ENCODE measurements at places on chromosomes 2 and 18.

DNA sequence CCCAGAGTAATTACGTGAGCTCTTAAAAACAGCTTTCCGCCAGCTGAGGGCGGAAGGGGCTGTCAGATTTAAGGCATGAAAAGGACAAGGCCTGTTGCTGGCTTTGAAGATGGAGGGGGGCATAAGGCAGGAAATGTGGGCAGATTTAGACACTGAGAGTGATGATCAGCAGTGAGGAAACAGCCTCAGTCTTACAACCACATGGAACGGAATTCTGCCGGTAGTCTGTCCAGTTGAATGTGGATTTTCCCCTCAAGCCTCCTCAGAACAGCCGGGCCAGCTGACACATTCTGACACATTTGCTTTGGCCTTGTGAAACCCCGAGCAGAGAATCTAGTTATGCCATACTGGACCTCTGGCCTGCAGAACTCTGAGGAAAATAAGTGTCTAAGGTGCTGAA is 16.6 kb downstream of the POLE4 start:
- no peak for DNase-seq

GRCh38 chr2:158124896-158125295 is 23.2 kb downstream of the UPP2 start:
- no peak for DNase-seq

- no peak for DNase-seq
Observed at GRCh38 chr2:210366675-210367080, 51.7 kb upstream of the MYL1 start.

DNA sequence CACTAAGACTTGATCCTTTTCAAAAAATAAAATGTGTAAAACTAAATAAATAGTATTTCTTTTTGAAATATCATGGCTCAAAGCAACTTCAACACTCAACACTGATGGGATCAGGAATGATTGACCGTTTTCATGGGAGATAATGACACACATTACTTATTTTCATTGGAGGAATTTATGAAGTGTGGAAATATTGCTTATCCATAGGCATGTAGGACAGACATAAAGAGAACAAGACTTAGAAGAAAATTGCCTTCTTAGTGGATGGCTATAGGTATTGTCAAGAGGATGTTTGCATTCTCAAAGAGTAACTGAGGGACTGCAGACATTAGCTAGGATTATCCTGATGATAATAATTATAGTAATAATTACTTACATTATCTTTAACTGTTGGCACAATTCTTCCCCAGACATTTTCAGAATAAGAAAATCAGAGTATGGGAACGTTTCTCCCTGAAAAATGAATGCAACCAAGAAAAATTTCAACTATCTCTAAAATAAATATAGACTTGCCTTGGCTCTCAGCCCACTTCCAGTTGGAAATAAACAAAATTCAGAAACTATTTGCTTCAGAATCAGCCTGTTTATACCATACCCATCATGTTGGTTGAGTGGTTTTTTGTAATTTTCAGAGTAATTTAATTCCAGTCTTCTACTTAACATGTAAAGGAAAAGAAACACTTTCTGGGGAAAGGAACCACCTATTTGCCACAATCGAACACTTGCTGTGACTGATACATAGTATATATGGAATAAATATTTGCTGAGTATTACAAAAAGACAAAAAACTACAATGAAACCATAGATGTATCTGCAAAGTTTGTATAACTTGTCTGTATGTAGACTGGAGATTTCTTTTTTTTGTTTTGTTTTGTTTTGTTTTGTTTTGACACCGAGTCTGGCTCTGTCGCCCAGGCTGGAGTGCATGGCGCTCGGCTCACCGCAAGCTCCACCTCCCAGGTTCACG is 165.7 kb downstream of the TMX3 start:
- DNase-seq = no peak

DNA sequence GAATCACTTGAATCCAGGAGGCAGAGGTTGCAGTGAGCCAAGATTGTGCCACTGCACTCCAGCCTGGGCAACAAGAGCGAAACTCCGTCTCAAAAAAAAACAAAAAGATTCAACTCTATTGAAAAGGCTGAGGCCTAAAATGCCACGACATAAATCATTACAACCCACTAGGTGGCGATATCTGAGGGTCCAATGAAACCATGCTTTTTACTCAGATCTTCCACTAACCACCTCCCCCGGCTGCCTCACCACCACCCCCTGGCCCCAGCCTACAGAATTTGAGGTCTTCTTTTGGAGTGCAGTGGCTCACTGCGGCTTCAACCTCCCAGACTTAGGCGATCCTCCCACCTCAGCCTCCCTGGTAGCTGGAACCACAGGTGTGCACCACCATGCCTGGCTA is 57.5 kb downstream of the AP1S3 start:
- peak; percentile 85 for DNase-seq

DNA sequence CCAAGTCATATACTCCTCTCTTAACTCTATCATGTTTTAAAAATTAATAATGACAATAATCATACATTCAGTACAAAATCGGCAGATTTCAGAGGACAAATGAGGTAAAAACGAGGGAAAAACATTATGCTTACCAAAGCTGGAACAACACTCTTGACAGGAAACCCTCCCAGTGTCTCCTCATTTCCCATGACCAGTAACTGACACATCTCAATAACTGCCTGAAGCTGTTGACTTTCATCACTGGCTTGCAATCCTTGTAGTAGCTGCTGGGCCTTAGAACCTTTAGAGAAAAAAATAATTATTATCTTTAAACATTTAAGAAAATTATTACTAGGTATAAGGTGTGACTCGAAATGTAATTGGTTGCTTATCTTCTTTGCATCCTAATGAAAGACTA is 103.6 kb downstream of the TRIP12 start:
- no peak for DNase-seq

- DNase-seq = no peak
Observed at GRCh38 chr2:235087832-235088495, 136.1 kb downstream of the SH3BP4 start.

DNA sequence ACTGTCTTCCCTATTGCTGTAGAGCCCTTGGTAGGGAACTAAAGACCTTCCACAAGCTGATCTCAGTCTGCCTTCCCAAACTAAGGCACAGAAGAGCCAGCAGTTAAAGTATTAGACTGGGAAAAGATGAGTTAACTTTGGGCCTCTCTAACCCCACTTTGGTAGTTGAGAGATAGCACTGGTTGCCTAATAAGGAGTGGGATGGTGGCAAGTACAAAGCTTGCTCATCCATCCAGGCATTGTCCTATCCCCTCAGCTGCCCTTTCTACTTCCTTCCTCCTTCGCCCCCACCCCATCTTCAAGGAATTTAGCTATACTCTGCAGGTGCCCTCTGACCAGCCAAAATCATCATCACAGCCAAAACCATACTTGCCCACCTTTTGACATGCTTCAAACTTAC is 22.2 kb upstream of the AFTPH start:
- DNase-seq = no peak

GRCh38 chr2:496729-497128 is 180.5 kb downstream of the TMEM18 start:
- no peak for DNase-seq

DNA sequence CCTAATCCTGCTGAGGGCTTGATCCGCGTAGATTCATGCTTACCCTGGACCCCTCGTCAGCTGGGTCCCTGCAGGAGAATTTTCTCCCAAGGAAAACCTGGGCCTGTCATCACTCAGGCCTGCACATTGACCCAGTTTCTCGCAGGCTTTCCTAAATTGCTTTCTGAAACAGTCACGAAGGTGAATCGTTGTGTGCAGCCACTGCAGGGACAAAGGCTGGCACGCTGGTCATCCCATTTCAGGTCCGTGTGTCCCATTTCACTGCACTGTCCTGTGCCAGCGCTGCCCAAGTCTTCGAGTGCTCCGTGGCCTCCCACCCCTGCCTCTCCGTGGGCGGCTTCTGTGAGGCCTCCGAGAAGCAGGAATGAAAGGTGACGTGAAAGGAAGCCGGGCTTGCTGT is 62.8 kb upstream of the YWHAQ start:
- no peak for DNase-seq

DNA sequence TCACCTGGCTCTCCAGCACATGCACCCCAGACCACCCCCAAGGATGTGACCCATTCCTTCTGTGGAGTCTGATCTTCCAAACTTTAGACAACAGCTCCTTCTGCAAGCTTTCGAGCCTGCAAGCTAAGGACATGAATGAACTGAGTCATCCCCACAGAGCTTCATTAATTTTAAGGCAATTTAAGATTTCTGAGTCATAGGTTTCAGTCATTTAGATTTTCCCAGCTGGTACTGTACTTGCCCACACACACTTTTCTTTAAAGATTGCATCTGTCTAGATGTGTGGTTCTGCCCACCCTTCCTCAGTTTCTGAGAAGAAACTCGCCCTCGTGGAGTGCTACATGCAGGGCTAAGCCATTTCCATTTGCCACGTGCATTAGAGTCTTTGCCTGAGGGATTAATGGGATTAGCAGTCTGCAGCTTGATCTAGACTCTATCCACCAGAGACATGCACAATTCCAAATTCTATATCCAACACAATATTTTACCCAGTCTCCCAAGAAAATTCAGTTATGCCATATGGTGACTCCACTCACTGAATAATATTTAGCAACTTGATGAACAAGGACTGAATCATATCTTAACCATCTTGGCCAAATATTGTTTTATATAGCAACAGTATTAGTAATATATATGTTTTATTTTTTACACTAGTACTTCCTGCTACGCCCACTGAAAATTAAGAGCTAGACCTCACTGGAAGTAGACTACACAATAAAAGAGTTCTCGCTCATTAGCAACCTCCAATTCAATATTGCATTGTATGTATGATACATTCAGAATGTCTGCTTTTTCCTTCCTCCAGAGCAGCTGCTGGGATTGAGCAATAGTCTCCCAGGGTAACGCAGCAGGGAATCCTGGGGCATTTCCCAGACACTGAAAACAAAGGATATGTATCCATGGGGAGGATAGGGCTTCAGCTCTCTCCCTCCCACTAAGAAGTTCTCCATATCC is 14.3 kb upstream of the TRIB2 start:
- peak; percentile 95 for DNase-seq

DNA sequence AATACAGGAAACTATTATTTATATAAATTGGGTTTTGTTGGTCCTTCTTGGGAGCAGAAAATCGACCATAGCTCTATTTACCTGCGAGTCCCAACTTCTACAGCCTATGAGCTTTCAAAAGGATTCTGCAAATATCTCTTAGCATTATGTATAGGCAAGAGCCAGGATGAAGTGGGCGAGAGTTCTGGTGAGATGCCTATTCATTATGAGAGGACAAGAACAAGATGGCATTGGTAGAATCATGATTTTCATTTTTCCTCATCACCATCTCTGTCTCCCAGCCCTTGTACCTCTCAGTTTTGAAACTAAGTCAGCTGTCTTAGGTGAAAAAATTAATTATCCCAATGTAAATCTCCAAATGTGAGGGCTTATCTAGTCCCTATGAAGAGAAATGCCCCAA is 25.0 kb downstream of the WIPF1 start:
- no peak for DNase-seq

DNA sequence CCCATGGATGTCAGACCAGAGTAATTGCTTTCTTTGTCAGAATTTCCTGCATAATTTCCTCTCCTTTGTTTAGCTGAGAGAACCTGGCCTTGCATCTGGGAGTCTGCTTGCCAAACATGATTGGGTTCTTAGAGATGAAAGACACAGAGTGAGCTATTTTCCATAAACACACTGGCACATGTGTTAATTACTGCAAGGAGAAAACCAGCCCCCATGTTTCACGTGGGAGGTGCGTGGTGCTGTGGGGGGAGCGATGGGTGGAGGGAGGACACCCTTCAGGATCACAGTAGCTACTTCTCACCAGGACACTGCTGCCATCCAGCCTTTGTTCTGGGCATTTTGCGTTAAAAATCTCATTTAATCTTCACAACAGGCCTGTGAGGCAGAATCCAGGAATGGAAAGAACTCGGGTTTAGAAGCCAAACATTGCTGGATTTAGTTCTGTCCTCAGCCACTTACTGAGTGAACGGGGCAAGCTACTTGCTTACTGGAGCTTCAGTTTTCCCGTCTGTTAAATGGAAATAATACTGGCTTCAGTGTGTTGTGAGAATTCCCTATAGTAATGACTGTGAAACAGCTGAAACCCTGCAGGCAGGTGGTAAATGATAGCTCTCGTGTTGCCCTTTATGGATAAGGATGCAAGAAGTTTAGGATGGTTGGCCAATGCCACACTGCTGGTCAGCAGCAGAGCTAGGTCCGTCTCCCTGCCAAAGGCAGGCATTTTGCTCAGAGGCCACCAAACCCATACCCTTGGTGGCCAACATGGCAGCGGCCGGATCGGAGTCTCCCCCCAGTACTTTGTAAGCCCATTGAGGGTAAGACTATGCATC is 100.1 kb upstream of the ASAP2 start:
- DNase-seq = peak; percentile 72

GRCh38 chr18:26656431-26656943 is 108.1 kb upstream of the KCTD1 start:
- no peak for DNase-seq

- peak; percentile 69 for DNase-seq
Observed at GRCh38 chr2:230798769-230799399, 65.9 kb upstream of the ITM2C start.

GRCh38 chr2:218505754-218506371 is 62.3 kb downstream of the USP37 start:
- DNase-seq = peak; percentile 83

GRCh38 chr2:174846941-174847938 is 83.0 kb upstream of the CHRNA1 start:
- peak; percentile 63 for DNase-seq

DNA sequence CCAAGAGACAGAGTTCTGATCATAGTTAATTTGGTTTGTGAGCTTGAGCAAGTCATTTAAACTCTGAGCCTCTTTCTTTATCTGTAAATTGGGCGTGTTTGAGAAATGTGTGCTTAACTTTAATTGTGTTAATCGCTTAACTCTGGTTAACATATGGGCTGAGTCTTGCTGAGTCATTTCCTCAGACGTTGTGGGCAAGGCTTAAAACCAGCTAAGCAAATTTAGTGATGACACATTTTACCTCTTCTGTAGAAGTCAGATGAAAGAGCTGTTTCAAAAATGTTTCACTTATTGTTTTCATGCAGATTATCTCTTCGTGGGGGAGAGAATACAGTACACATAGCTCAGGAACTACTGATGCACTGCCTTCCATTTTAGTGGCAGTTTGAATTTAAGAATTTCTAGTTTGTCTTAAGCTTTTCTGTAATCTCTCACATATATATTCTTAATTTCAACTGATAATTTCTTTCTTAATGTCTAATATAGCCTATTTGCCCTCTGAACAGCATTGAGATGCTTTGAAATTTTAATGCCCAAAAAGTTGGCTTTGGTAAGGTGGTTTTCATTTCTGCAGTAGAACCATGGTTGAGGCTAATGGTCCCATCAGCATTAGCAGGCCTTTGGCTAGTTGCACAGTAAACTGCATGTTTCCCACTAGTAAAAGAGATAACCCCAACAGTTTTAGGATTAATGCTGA is 34.9 kb downstream of the RAB10 start:
- DNase-seq = peak; percentile 86

DNA sequence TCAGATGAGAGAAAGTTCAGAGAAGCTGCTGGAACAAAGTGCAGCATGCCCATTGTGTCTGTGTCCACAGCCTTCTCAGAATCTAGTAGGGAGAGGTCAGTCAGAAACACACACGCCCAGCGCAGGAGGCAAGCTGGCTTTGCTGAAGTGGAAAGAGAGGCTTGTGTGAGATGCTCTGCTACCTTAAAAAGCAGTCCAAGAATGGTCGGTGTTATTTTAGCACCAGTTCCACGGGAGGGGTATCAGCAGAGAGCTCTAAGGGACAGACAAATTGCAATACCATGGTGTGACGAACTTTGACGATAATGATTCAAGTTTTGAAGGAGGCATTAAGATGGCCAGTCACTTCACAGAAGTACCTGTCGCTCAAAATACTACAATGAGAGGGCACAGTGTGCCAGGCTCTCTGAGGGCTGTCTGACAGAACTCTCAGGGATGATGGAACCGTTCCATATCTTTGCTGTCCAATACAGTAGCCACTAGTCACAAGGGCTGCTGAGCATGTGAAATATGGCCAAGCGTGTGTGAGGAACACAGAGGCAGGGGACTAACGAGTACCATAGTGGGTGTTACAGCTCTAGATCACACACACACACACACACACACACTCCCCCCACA is 237.5 kb upstream of the TMEM200C start:
- DNase-seq = no peak

Measured in A673 (cell line).